Activated T-cell treated with anti-CD3 and anti-CD28 coated beads, Interleukin-2, amount 50 U/mL, for 72 hours (primary cell): ENCODE measurements at places on chromosomes 4 and X.

- no peak for DNase-seq
Observed at GRCh38 chr4:177271091-177271490, 38.6 kb upstream of the NEIL3 start.

- no peak for DNase-seq
Observed at GRCh38 chr4:152464030-152464823, 71.7 kb downstream of the FBXW7 start.

DNA sequence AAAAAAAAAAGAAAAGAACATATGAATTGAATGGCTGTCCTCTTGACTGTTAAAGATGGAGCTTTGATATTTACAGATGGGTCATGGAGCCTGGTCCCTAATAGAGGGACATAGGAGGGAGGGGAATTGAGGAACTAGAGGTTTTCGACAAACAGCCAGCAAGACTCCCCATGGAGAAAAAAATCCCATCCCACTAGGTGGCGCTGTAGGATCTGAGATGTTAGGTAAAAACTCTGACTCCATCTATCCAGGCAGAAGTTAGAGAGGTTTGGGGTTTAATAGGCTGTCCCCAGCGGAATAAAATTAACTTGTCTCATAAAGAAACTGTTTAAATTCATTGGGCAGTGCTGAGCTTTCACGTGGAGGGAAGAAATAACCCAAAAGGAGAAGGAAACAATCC is 45.9 kb downstream of the HMGB2 start:
- peak; percentile 80 for DNase-seq

DNA sequence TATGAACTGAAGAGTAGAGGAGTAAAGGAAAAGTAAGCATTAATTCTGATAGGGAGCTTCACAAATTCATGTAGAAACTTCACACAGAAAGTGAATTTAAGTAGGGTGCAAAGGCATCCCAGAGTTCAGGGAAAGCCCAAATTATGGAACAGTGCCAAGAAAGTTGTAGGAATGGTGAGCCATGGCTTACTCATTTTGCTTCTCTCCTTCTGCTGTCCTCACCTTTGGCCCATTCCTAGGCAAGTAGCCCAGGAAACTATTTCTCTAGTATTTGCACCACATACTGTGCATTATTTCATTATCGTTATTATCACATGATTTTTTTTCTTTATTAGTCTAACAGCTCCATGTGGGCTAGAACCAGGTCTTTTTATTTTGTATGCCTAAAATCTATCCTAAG is 34.9 kb upstream of the IL1RAPL1 start:
- DNase-seq, result no peak

GRCh38 chr4:54152846-54153600 is 53.1 kb downstream of the GSX2 start:
- no peak for DNase-seq

DNA sequence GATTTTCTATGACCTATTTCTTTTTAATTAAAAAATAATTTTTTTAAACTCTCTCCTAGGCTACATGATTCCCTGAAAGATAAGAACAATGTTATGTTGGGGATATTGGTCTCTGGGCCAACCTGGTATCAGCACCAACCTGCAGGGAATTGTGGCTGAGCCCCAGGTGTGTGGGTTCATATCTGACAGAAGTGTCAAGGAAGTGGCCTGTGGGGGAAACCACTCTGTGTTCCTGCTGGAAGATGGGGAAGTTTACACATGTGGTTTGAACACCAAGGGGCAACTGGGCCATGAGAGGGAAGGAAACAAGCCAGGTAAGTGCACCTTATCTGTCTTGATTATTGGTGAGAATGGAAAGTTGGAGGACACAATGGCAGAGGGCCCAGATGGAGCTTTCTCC is 13.5 kb downstream of the HERC3 start:
- DNase-seq, result no peak

- no peak for DNase-seq
Observed at GRCh38 chr4:44861756-44862155, 135.4 kb upstream of the GNPDA2 start.

GRCh38 chr4:54077812-54078211 is 13.4 kb upstream of the CHIC2 start:
- no peak for DNase-seq

DNA sequence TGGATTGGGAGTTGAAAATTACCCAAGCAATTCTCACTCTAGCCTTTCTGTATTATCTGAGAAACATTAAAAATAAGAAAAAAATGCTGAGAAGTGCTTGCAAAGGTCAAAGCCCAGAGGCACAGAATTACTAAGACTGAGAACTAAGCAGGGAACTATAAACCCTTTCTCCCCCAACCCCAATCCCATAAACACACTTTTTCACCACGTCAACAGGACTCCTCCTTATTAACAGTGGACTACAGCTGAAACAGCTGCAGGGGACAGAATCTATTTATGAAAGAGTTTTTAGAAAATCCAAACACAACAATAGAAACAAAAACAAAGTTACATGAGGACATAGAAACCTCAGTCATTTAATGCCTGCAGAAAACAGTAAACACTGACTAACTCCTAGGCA is 984.1 kb downstream of the TRAM1L1 start:
- no peak for DNase-seq

DNA sequence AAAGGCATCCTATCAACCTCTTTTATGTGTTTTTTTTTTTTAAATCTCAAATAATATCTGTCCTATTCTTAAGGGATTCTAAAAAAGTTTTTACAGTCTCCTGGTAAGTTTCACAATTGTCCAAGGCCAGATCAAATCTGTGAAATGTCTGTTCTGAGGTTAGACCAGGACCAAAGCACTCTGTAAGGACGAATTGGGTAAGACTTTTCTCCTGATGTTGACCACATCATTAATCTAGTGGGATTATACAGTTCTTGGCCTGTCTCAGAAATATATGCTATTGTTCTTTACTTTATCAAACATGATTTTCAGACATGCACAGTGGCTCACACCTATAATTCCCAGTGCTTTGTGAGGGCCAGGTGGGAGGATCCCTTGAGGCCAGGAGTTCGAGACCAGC is 45.8 kb upstream of the TMEM131L start:
- DNase-seq, result no peak

- DNase-seq, result no peak
Observed at GRCh38 chrX:39648548-39649254, 449.1 kb downstream of the BCOR start.

GRCh38 chr4:2537011-2537830 is 774 bp downstream of the FAM193A start:
- peak; percentile 62 for DNase-seq

- DNase-seq, result no peak
Observed at GRCh38 chr4:98845960-98846359, 83.0 kb downstream of the EIF4E start.

- no peak for DNase-seq
Observed at GRCh38 chr4:89800527-89801103, 36.3 kb downstream of the SNCA start.

GRCh38 chr4:15118292-15118691 is 116.0 kb downstream of the CPEB2 start:
- DNase-seq, result no peak

DNA sequence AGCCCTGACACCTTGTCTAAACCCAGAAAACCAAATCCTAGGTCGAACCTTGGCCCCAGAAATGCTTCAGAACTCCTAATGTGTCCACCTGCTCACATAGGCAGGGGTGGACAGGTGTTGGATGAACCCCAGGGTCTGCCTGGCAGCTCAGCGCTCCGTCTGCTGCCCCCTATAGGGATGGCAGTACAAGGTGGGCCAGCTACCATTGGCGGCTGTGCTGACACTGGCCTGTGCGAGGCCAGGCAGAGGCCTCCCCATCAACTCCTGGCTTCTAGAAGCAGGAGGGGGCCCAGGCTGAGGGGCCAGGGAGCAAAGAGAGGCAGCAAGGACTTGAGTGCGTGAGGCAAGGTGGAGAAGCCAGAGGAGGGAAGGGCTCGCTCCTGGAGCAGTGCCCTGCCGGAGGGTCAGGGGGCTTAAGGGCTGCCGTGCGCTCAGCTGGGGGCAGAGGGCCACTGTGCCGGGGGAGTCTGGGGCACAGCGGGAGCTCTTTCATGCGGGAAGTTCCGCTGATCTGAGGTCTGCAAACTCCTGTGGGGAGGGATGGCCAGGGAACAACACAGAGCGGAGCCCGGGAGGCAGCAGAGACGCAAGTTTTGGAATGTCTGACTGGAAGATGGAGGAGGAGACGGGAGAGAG is 20.6 kb downstream of the CCNQ start:
- no peak for DNase-seq

- DNase-seq, result no peak
Observed at GRCh38 chr4:126899331-126899801, 733.4 kb upstream of the INTU start.

GRCh38 chrX:123988423-123989111 is 27.1 kb downstream of the STAG2 start:
- no peak for DNase-seq

GRCh38 chr4:151013944-151014343 is 1.1 kb downstream of the LRBA start:
- no peak for DNase-seq

GRCh38 chr4:112276113-112276512 is 9.6 kb downstream of the TIFA start:
- no peak for DNase-seq

- no peak for DNase-seq
Observed at GRCh38 chrX:137430301-137430700, 135.6 kb upstream of the ZIC3 start.

DNA sequence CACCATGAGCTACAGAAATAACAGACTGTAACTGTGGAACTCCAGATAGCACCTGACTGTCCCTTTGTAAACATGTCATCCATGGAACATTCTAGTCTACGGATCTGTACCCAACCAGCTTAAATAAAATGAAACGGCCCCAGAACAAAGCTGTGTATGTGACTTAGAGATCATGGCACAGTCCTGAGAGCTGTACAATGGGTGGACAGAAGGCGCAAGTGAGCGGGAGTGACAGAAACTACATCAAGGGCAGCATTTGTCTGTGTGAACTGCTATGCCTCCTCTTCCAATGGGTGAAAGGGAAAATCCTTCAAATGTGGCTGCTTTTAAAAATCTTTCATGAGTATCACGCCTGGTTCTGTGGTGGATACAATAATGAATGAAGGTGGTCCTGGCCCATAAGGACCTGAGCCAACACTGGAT is 72.5 kb downstream of the FAT1 start:
- DNase-seq, result no peak

DNA sequence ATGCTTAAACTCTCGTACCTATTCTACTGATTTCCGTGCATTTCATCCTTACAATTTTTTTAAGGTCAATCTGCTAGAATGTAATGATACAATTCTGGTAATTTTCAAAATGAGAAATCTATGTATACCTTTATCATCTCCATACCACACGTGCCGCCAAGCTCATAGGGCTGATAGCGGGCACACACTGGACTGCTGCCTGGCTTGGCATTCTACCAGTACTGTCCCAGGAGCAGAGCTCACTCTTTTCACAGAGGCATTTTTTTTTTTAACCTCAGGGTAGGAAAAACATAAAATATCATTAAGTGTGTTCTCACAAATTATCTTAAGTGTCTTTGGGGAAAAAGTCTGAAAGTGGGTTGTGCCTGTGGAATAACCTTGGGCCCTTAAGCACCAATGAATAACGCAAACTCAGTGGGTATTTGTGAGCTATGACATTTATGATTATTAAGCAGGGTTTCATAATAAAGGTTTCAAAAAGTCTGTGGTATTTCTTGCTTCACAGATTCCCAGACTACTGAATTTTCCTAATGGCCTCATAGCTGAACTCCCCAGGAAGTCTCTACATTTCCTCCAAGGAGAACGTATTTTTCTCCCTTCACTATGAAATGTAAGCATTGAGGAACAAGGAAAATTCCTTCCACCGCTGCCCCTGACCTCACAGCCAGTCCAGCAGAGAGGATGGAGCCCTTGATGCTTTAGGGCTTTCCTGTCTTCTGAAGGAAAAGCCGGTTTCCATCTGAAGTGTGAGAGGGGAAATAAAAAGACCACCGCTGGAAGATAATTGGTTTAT is 125.2 kb downstream of the ELOVL6 start:
- no peak for DNase-seq

DNA sequence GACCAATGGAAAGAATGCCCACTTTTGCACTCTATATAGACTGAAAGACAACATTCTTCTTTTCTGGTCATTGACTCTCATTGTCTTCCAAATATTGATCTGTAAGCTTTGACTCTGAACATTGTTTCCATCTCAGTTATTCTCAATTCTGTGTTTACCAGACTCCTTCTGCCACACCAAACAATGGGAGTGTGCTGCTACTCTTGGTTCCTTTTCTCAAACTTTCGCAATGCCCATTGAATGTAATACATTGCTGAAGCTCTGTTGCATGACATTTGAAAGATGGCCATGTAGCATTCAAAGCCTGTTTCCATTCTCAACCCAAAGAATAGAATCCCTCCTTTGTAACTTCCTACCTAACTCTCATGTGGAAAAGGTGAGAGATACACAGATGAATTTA is 136.2 kb downstream of the BTC start:
- no peak for DNase-seq

DNA sequence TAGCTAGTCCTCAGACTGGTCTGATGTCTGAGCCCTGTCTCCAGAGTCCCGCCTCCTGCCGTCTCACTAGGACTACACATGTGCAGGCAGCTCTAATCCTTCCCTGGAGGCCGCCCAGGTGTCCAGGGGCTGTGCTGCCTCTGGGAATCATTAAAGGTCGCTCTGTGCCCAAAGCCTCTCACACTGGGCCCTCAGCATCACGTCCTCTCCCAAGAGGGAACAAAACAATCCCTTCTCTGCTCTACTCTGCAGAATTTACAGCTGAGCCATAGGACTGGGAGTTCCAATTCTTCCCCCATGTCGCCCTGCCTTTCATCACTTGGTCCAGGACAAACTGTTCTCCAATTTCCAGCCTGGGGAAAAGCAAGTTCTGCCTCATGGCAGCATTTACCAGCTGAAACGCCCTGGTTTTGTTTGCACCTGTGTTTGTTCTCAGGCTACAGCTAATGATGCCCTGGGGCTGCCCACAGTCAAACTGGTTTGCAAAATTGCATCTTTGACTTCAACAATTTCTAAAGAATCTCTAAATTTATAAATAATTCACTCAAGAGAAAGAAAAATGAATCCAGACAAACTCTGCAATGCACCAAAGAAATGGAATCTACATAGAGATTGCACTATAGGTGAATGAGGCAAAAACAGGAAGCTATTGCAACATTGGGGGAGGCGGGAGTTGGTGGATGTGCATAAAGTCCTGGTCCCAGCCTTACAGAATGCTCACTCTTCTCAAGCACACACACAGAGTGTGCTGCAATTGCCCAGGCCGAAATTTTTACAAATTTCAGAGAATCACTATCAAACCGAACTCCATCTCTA is 7.2 kb upstream of the MRFAP1 start:
- no peak for DNase-seq

- no peak for DNase-seq
Observed at GRCh38 chrX:71292669-71293365, 8.7 kb upstream of the ITGB1BP2 start.

DNA sequence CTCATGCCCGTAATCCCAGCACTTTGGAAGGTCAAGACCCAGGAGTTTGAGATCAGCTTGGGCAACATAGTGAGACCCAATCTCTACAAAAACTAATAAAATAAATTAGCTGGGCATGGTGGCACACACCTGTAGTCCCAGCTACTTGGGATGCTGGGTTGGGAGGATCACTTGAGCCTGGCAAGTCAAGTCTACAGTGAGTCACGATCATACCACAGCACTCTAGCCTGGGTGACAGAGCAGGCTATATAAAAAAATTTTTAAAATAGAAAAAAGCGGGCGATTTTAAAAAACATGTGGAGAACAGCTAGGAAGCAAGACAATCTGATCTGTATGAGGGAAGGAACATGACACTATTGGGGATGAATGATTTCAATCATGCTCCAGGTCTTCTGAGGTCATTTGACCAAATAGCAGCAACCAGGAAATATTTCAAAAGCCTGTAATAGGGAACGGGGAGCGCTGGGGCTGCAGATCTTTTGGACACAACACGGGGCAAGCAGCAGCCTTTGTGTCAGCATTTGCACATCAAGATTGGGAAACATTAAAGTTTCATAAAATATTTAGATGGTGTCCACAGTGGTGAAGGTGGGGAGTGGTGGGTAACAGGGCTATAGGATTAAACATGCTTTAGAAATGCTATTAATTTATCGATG is 48.3 kb upstream of the GUCY1A1 start:
- no peak for DNase-seq
